ENCODE measurements at places on chromosomes 1 and 21. TPM values are rescaled to one million over a fixed set of nuclear protein-coding genes. Genes with fewer than 3 reads are reported as not detected.

Gene AADACL4
- total RNA-seq, result not detected

Gene ERO1B
- 7.8 TPM for total RNA-seq

Gene TTLL7
- 16.2 TPM for total RNA-seq

Gene TRABD2B
- 1.2 TPM for total RNA-seq

Gene PLA2G4A
- total RNA-seq, result 10.7 TPM

Gene SPRR2F
- not detected for total RNA-seq

Gene ATP1A4
- total RNA-seq, result 0.96 TPM

Gene CRP
- 0.26 TPM for total RNA-seq

Gene SEMA6C
- 6.7 TPM for total RNA-seq

Gene ACKR1
- total RNA-seq, result 146 TPM

Gene AMY2B
- total RNA-seq, result 25.4 TPM

Gene CFAP74
- total RNA-seq, result 0.35 TPM
